ENCODE measurements at places on chromosomes 2 and 18.

GRCh38 chr2:143524119-143524553 lies 394.9 kb downstream of the ARHGAP15 start:
- DNase-seq = no peak

DNA sequence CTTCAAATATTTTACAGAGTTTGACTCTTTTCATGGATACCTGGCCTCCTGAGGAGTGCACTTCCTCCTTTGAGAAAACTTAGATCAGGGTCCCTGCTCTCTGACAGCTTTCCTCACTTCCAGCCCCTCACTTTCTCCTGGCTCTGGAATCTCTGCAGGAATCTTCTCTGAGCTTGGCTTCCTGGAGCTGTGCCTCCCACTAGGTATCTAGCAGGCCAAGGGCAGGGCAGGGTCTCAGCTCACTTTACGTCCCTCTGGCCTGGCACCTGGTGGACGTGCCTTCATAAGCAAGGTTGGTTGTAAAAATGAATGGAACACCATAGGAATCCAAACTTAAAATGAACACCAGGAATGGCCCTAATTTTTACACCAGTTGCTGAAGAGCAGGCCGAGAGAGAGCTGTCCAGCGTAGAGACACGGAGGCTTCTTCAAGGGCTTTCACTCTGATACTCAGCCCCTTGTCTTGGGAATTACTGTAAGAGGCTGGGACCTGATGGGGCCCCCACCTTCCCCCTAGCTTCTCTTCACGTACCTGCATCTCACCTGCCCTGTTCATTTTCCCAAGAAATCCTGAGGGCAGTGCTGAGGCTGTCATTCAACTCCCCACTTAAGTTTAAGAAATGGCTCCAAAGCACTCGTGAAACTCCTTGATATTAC lies 426.9 kb upstream of the ID2 start:
- no peak for DNase-seq

GRCh38 chr18:78487649-78488048 lies 492.0 kb upstream of the SALL3 start:
- DNase-seq = no peak

DNA sequence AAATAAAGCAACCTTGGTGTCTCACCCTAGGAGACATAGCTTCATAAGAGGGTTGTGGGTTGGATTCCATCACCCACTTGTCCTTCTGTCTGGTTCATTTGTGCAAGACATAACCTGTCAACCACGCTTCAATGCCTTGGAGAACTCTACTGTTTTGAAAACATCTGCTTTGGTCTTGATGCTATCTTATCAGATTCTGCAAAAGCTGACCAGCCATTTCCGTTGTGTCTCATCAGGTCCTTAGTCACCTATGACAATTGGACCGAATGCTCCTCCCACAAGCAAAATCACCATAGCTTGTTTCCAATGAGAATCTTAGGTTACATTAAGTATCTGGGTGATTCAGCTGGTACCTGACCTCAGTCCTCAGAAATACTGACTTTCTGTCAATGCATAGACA lies 35.4 kb downstream of the STAT4 start:
- no peak for DNase-seq

DNA sequence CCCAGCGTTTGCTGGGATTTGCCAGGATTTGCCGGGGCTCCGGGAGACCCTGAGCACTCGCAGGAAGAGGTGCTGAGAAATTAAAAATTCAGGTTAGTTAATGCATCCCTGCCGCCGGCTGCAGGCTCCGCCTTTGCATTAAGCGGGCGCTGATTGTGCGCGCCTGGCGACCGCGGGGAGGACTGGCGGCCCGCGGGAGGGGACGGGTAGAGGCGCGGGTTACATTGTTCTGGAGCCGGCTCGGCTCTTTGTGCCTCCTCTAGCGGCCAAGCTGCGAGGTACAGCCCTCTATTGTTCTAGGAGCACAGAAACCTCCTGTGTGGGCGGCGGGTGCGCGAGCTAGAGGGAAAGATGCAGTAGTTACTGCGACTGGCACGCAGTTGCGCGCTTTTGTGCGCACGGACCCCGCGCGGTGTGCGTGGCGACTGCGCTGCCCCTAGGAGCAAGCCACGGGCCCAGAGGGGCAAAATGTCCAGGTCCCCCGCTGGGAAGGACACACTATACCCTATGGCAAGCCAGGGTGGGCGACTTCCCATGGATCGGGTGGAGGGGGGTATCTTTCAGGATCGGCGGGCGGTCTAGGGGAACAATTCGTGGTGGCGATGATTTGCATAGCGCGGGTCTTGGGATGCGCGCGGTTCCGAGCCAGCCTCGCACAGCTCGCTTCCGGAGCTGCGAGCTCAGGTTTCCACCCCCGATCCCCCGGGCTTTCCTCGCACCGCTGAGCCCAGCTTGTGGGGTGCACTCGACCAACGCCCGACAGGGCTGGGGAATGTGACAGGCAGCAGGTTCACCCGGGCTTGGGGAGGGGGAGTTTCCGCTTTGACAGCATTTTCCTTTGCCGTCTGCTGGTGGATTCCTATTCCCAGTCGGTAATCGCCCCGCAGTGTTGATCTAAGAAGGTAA lies 2.8 kb downstream of the ONECUT2 start:
- peak; percentile 74 for DNase-seq

GRCh38 chr18:78770139-78770822 lies 209.3 kb upstream of the SALL3 start:
- no peak for DNase-seq

- no peak for DNase-seq
Measured at GRCh38 chr2:227687189-227687588, 20.6 kb downstream of the SCYGR5 start.

- no peak for DNase-seq
Measured at GRCh38 chr2:205585449-205586383, 96.6 kb upstream of the NRP2 start.

GRCh38 chr2:201345625-201346213 lies 11.4 kb downstream of the FLACC1 start:
- no peak for DNase-seq

DNA sequence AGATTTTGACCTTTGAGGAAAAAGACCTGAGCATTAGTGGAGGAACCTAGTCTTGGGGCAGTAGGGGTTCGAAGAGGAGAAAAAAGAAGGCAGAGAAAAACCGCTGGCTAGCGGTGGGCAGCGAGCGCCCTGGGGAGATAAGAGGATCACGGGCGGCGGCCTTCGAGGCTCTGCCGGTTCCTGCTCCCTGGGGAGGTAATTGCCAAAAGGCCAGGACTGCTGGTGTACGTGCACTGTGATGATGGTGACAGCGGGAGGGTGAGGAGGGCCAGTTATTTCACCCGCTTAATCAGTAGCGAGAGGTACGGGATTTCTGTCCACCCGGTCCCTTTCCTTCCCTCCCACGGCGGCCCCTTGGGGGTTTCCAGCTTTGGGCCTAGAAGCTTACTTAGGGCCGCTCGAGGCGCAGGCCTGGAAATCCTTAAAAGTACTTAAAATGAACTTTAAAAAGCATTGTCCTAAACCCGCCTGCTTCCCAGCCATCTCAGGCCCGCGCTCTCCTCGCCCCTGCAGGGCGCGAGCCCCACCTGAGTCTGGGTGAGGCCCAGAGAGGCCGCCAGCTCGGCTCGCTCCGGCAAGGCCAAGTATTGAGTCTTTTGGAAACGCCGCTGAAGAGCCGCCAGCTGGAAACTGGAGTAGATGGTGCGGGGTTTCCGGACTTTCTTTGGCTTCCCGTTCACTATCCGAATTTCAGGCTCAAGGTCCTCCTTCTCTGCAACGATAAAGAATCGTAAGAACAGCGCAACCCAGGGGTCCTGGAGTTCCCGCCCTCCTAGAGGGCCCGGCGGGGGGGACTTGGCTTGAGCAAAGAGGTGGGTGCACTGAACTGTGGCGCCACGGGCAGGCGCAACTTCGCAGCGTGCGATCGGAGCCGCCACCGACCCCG lies 1.5 kb downstream of the DLX2 start:
- no peak for DNase-seq

GRCh38 chr2:118249531-118249930 lies 161.3 kb downstream of the INSIG2 start:
- DNase-seq = no peak

- DNase-seq = no peak
Measured at GRCh38 chr2:108575132-108575966, 41.1 kb downstream of the LIMS1 start.

DNA sequence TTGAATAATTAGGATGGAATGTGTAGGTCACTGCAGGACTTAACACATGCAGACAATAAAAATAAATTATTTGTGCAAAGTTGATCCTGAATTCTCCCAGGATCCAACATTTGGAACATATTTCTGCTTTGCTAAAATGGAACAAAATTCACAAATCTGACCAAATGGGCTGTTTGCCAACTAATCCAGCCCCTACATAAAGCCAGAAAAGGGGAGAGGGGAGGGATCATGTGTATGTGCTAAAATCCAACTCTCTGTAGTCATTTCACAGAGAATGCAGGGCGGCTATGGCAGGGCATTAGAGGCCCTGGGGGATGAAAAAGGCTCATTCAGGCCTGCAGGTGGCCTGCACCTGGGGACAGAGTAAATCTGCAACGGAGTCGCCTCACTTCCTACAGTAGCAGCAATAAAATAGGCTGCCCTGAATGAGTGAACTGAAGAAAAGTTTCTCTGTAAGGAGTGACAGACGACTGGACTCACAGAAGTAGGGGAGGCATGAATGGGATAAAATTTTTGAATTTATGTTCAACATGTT lies 4.0 kb upstream of the ZFP36L2 start:
- no peak for DNase-seq

DNA sequence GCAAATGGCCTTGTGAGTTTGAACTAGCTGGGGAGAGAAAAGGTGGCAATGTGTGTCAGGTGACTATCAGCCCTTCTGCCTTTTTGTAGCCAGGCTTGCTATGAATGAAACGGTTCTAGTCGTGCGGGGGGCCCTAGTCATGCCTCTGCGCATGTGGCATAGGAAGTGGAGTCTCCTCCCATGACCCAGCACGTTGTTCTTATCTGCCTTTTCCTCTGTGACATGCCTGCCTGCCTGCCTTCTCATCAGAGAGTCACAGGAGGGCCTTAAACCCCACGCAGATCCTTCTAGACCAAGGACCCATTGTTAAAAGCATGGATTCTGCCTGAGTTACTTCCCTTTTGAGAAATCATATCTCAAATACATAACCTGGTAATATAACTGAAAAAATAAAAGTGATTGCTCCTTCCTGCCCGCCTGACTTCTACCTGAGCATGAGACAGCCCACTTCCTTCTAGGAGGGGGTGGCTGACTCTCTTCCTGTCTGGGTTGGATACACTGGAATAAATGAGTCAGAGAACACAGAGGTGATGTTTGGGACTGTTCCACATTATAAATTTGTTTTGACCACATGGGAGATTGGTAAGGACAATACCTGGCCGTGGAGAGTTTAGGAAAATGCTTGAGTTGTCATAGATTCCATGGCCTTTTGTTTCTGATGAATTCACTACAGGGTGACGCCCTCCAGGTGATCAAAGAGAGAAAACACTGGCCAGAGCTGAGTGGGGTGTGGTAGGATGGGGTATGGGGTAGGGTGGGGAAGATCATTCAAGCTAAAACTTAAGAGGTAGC lies 49.8 kb downstream of the FBLN7 start:
- DNase-seq = no peak

DNA sequence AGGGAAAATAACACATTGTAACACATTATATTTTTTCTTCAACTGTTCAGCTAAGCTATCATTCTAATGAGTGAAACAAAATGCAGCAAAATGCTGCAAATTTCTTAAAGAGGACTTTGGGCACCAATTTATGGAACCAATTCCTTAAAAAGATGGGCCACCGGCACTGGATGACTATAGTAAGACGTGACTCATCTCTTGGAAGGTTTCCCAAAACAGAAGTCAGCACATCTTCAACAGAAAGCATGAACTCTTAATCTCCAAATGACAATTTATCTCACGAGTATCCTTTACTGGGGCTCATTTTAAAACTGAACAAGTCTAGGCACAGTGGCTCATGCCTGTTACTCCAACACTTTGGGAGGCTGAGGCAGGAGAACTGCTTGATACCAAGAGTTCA lies 213.4 kb downstream of the CDH20 start:
- DNase-seq = no peak

DNA sequence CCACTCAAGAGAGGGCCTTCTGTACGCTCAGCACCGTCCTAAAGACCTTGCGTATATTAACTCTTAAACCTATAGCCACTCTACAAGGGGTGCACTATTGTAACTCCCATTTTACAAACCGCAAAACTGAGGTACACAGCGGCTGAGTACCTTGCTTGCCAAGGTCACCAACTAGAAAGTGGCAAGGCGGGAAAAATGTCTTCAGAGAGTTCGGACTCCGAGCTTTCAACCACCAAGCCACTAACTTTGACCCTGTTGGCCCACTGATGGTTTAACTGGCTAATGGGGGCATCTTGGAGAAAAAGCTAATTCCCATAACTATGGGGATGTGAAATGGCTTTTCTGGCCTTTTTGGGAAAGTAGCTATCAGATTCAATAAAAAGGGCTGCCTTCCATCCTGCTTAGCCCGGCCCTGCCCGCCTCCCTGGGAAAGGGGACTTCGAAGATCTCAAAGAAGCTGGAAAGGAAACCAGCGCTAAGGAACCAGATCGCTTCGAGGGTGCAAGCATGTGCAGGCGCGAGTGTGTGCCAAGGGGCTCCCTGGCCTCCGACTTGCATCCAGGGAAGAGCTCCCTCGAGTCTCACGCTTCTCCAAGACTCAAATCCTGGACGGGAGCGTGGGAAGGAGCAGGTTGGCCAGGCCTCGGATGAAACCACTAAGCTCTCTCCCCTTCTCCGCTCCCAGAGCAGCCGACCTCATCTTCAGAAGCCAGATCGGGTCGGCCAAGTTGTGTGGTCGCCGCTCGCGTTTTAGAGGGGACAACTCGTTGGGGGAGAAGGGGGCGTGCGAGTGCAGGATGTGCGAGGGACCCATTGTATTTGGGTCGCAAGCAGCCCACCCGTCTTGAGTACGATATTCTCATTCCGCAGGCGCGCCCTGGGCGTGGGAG lies 2.2 kb upstream of the SP5 start:
- DNase-seq = no peak

- no peak for DNase-seq
Measured at GRCh38 chr18:45802814-45803492, 22.5 kb upstream of the SIGLEC15 start.

- DNase-seq = no peak
Measured at GRCh38 chr18:79404567-79404910, 8.8 kb downstream of the NFATC1 start.

DNA sequence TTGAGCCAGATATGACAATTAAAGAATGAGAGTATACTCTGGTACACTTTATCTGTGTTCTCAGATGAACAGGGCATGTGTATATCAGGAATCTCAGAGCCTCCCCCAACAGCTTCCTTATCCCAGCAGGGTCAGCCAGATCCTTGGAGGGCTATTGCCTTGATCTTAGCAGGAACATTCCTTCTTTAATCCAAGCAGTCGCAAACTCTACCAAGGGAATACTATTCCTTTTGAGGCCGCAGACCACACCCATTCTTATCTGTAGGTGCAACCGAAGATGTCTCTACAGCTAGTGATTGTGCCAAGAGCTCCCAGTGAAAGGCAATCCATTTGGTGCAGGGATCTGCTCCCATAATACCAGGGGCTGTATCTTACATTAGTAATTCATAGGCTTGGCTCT lies 118.3 kb upstream of the DOK6 start:
- DNase-seq = no peak
